GM06990 (cell line): ENCODE measurements at places on chromosomes 5 and 9.

- DNase-seq, result no peak
Observed at GRCh38 chr9:29514336-29514735, 1941.1 kb upstream of the C9orf72 start.

GRCh38 chr5:121702682-121703081 is 149.0 kb upstream of the FTMT start:
- DNase-seq, result no peak

DNA sequence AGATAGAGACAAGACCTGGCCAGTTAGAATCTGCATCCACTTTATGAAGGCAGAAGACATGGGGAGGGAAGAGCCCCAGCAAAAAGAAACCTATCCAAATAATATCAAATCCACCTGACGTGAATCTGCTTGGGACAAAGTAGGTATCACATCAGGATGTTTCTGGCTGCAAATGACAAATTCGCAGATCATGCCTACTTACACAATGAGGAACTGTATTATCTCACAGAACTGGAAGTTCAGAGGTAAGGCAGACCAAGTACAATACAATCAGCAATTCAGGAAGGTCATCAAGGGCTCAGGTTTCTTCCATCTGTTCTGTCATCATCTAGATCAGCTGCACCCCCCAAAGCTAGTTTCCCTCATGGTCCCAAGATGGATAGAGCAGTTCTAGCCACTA is 13.2 kb upstream of the NR4A3 start:
- no peak for DNase-seq

DNA sequence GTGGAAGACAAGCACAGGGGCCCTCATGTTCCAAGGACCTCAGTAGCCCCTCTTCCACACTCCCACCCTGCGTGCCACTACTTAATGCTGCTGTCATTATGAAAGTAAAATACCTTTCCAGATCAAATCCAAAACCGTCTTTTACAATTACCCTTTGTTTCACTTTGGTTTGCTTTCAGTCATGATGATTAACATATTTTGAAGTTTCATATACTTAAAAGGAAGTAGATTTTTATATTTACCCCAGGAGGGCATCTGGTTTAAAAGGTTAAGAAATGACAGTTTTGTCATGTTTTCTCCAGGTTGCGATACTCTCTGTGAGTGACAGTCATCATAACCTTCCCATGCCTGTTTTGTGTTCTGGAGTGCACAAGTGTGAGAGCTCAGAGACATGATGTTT is 13.5 kb upstream of the MAP1B start:
- peak; percentile 3 for DNase-seq

- DNase-seq, result no peak
Observed at GRCh38 chr9:98580956-98581355, 127.8 kb downstream of the GABBR2 start.

GRCh38 chr5:119171686-119172085 is 100.8 kb downstream of the DMXL1 start:
- no peak for DNase-seq

GRCh38 chr5:143258559-143259253 is 144.8 kb downstream of the NR3C1 start:
- DNase-seq, result no peak

DNA sequence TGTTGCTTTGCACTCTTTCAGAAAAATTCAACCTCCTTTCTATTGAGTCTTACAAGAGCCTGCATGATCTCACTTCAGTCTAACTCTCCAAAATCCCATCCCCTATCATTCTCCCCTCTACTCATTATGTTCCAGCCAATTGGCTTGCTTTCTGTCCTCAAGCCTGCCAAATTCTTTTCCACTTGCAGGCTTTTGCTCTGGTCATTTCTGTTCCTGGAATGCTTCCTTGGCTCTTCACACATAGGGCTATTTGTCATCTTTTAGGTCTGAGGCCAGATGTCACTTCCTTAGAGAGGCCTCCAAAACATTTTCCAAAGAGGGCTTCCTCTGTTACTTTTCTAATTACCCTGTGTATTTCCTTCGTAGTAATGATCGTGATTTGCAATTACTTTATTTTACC is 11.8 kb upstream of the CHD1 start:
- DNase-seq, result no peak

- DNase-seq, result no peak
Observed at GRCh38 chr9:129560881-129561306, 60.0 kb downstream of the C9orf50 start.

DNA sequence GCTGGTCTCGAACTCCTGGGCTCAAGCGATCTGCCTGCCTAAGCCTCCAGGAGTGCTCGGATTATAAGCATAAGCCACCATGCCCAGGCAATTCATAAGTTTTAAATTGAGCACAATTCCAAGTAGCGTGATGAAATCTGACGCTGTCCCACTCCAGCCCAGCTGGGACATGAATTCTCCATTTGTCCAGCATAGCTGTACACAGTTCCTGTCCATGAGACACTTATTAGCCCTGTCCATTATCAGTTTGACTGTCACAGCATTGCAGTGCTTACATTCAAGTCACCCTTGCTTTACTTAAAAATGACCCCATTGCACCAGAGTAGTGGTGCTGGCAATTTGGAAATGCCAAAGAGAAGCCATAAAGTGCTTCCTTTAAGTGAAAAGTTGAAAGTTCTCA is 7.6 kb upstream of the SLC30A5 start:
- DNase-seq, result no peak

DNA sequence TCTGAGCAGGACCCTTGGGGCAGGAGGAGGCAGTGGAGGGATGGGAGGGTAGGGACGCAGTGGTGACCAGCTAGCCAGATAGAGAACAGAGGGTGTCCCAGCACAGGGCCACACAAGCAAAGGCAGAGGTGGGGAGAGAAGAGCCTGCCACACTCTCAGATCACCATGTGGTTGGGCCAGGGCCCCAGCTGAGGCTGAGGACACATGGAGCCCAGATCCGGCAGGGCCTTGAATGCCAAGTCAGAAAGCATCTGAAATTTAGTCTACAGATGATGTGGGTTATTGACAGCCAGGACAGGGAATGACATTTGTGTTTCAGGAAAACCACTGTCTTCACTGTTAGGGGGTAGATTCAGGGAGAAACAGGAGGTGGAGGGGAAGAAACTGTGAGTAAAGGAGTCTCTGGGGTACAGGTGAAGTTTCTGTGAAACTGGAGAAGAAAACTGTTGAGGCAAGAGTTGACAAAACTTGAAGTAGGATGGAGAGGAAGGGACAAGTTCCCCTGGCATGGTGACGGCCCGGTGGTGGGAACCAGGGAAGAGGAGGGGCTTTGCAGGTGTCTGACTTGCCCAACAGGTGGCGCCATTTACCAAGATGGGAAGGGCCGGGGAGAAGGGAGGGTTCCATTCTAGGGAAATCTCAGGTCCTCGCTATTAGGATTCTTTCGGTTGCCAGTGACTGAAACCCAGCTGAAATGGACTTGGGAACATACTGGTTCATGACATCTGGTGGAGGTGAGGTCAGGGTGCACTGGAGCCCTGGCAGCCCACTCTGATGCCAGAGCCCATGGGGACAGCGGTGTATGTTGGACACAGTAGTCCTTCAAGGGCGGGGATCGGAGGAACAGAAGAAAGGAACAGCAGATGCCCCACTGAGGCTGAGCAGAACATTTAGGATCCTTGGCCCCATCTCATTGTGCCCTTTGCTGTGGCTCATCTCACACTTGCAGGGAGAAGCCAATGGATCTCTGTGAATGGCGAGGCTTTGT is 100.1 kb downstream of the KCNIP1 start:
- DNase-seq, result no peak
